ENCODE measurements at places on chromosomes 2 and 18.

DNA sequence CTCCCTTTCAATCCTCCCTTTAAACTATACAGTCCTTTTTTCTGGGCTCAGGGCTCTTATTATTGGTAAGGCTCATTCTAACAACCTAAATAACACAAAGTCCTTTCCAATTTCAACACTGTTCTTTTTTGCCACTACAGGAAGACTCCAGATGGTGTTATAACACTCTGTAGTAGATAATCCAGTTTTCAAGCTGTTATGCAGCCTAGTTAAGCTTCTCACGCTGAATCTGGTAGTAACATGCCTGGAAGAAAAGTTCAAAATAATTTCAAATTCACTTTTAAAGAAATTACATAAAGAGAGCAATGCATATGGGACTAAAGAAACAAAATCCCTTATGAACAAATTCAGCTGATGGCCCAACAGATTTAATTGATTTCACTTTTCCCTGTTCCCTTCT is 3.2 kb upstream of the MPP4 start:
- DNase-seq, result no peak

DNA sequence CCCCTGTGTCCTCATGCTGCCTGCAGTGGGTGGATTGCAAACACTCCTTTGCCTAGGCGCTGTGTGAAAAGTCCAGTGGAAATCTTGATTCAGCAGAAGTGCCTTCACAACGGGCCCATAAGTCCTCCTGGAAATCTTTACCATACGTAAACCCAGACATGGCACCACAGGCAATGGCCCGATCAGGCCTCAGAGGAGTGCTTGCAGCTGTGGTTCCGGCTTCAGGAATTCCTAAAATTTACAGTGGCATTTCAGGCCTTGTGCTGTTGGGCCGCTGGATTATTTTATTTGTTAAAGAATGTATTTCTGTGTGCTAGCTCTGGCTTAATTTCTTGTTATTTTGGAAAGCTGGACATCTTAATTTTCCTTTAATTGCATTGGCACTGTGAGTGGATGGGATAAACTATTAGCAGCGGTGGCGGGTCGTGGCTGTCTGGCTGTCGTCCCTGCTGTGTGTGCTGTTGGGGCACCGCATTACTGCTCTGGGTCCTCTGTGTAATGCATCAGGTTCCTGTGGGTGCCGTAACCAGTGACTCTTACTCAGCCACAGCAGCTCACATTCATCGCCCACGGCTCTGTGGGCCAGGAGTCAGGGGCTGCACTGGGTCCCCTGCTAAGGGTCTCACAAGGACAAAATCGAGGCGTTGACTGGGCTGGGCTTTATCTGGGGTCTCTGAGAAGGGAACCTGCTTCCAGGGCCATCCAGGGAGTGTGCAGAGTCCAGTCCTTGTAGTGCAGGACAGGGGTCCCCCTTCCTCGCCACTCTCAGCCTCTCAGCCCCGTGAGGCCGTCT is 73.1 kb downstream of the RTP5 start:
- no peak for DNase-seq

DNA sequence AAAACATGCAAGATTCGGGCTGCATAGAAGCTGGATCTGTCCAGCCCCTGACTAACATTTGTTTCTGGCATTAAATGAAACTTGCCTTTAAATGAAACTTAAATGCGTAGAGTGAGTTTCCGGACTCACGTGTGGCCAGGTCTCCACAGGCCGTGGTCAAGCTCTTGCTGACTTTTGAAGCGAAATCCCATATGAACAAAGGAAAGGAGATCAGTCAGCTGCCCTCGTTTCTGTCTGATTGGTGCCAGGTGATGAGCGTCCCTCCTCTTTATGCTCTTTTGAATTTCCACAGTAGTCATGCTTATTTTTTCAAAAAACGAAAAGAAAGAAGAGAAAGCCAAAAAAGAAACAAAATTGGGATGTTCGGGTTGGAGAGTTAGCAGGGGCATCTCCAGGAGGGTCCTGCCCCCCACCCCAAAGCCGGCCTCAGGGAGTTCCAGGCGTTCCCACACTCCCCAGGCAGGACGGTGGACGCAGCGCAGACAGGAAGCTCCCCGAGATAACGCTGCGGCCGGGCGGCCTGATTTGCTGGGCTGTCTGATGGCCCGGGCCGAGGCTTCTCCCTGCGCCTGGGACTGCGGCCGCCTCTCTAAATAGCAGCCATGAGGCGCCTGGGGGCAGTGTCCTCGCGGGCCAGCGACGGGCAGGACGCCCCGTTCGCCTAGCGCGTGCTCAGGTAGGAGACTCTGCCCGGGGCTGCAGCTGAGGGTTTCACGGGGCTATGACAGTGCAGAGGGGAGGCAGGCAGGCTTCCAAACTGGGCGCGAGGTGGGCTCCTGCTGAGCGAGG is at the start of gene COLEC11:
Gene COLEC11 (plus strand): TSS at position 620 of the 789 bp plus-strand sequence. CDS start 9,229 bp downstream, outside the sequence.
- DNase-seq, result no peak

DNA sequence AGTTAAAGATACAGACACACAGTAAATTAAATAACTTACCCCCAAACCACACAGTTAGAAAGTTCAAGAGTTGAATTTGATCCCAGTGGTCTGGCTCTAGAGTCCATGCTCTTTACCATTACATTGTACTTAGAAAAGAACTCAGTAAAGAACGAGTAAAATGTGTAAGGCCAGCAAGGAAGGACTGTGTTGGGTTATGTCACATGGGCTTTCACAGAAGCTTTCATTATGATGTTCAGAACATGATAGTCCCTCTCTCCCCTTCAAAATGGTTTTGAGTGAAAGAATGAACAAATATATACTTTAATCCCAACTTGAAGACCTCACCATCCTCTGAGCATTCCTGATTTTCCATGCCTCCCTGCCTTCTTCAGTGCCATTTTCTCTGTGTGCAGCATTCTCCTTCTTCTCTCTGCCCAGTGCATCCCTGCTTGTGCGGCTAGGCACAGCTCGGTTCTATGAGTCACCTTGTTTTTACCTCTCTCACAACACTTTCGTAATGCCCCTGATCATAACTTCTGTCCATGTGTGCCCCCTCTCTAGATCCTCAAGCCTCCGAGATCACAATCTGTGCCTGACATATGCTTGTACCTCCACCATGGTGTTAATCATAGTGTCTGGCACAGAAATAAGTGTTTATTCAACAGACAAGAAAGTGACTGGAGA is 22.0 kb downstream of the RASGRP3 start:
- no peak for DNase-seq

- no peak for DNase-seq
Measured at GRCh38 chr2:74747411-74748080, 86.4 kb upstream of the HK2 start.

DNA sequence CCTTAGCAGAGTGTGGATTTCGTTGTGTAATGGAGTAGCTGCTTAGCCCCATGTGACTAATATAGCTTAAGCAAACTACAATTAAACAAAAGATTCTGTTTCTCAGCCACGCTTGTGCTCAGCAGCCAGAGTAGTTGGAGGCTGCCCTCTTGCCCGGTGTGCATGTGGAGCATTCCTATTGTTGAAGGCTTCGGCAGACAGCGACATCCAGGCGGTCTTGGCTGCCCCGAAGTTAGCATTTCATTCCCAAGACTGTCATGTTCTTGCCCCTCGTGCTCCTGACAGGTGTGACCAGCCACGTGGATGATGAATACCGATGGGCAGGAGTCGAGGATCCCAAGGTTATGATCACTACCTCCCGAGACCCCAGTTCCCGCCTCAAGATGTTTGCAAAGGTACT is 2.4 kb downstream of the IMP4 start:
- DNase-seq, result no peak

DNA sequence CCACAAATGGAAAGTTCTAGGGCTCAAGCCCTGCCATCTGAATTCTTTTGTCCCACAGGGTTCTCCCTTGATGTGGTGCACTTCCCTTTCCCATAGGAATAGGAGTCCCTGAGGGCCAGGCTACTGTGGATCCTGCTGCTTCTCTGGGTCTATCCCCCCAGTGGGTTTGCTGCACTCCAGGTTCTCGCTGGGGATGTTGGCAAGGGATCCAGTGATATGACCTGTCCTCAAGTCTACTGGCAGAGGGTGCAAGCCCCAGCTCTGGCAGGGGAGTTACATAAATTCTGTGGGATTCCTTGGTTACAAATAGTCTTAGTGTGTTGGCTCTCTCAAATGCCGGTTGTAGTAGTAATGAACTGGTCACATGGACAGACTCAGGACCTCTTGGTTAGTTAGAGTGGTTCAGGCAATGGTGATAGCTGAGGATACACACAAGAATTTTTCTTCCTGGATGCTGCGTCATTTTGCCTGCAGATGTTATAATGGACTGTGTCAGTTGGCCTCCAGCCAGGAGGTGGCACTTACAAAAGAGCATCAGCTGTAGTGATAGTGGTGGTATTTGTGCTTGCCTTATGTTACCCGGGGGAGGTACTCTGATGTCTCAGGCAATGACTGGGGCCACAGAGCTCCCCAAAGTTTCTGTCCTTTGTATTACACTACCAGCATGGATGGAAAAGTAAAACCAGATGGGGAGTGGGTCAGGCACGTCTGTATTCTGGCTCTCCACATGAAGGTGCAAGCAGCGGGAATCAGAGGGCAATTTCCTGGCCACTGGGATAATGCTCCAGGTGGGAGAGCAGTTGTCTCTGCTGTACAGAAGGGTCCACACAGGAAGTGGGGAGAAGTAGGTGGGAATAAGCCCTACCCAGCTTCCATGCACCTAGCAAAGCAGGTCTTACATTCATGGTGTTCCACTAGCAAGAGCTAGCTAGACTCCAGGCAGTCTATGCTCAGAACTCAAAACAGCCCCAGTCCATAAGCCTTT is 267.9 kb downstream of the SOX11 start:
- DNase-seq, result no peak

DNA sequence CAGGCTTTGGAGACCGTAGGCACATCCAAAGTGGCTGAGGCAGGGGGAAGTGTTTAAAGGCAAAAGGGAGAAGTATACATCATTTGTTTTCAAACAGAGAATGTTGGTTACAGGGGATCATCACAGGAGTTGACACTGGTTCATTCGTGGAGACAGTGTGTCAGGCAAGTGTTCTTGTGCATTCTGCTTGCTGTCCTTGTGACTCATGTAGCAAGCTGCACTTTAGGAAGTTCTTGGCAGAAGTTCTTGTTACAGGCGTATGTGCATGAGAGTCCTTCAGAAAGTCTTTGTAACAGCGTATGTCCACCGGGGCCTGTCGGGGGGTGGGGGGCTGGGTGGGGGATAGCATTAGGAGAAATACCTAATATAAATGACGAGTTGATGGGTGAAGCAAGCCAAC is 36.5 kb upstream of the B4GALT6 start:
- DNase-seq, result no peak

DNA sequence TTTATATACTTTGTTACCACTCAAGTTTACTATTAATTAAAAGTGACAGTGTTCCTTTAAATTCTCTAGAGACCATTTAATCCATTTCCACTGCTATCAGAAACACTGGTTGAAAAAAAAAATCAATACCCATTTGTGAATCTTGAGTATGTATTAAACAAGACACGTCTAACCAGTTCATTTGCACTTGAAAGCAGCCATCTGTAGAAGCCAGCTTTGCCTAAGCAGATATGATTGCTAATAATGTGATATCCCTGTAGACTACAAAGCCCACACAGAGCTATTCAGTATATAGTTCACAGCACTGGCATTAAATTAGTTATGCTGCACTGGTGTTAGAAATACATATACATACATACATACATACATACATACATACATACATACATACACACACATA is 111.8 kb upstream of the SP3 start:
- no peak for DNase-seq

- DNase-seq, result no peak
Measured at GRCh38 chr2:194126418-194126817, 1530.6 kb upstream of the SLC39A10 start.

GRCh38 chr2:225434014-225434413 is 34.5 kb downstream of the NYAP2 start:
- no peak for DNase-seq

DNA sequence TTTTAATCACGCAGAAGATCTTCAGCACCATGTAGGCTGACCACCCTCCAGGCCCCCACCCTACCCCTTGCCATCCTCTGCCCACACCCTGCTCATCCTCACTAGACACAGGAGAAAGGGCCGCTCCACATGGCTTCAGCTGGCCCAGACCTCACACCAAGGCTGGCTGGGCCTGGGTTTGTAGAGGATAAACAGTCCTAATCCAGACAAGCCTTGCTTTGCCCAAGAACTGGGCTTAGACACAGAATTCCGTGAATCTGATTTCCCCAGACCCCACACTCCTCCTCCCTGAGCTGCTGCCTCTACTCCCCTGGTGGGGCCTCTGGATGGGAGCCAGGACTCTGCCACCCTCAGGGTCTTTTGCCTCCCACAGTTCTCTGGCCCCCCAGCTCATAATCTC is 185.3 kb downstream of the CYP26B1 start:
- no peak for DNase-seq

GRCh38 chr2:40244251-40244650 is 207.6 kb downstream of the SLC8A1 start:
- DNase-seq, result no peak

GRCh38 chr2:98647636-98648035 is 39.2 kb downstream of the UNC50 start:
- no peak for DNase-seq

DNA sequence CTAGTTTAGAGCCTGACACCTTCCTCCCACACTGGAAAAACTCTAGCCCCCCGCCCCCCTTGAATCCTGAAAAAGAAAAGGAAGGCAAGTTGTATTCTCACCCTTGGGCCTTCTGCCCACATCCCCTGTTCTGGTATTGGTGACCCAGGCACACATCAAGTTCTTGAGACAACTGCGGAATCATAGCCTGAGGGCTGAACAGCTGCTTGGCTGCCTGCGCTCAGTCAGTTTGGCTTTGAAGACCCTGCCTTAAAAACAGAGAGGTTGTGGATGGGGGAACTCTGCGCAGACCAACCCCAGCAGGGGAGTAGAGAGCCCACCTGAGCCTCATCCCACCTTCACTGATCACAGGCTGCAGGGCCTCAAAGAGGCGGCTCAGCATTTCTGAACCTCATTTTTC is 229.2 kb downstream of the ANAPC1 start:
- no peak for DNase-seq

Data from CD4-positive, alpha-beta T cell treated with Interleukin-15 for 1 hour (primary cell).